SW 1271 (cell line): ENCODE measurements at places on chromosomes 1 and 21.
A peak's percentile ranks its signal among the peaks of the same experiment; 100 is the strongest.

GRCh38 chr1:152646656-152647055, 16.5 kb upstream of the LCE2D start:
- DNase-seq, result no peak

GRCh38 chr1:54456921-54457529, 50.8 kb upstream of the SSBP3 start:
- DNase-seq, result no peak

- DNase-seq, result no peak
Observed at GRCh38 chr21:42524341-42525028, 10.8 kb downstream of the SLC37A1 start.

- DNase-seq, result peak; percentile 64
Observed at GRCh38 chr21:17512253-17513213, at the start of gene CXADR. Gene CXADR, plus strand, starts transcription at chr21:17513043. Its CDS starts 87 bp downstream, at chr21:17513130.

DNA sequence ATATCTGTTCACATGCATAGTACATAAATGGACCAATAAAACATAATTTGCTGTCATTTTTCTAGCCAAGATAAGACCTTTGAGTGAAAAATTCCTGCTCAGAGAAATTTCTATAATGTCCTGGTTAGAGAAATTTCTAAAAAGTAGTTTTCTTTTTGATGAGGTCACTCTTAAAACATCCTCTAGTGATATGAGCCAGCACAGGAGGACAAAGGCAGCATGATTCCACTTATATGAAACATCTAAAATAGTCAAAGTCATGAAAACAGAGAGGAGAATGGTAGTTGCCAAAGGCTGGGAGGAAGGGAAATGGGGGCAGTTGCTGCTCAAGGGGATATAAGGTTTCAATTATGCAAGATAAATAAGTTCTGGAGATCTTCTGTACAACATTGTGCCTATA, 239.4 kb downstream of the BACH1 start:
- no peak for DNase-seq

- DNase-seq, result no peak
Observed at GRCh38 chr1:35560256-35561225, 2.9 kb downstream of the NCDN start.

- no peak for DNase-seq
Observed at GRCh38 chr1:5650283-5651026, 341.8 kb downstream of the NPHP4 start.

DNA sequence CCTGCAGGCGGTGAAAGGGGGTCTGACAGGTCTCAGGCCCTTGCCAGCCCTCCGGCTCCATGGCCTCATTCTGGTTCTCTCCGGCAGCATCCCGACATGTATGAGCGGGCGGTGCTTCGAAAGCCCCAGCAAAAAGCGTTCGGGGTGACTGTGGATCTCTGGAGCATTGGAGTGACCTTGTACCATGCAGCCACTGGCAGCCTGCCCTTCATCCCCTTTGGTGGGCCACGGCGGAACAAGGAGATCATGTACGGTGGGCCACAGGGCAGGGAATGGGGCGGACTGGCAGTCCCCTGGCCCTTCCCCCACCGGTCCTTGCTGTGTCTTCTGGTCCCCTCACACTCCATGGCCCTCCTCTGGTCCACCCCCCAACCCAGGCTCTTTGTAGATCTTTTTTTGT, 6.3 kb downstream of the IKBKE start:
- DNase-seq, result no peak

GRCh38 chr1:218667781-218668516, 322.8 kb downstream of the TGFB2 start:
- DNase-seq, result no peak

- no peak for DNase-seq
Observed at GRCh38 chr1:22611530-22611947, 24.9 kb upstream of the C1QA start.

GRCh38 chr21:33299181-33299752, 25.5 kb upstream of the IFNAR1 start:
- no peak for DNase-seq

GRCh38 chr21:36059823-36060158, 535 bp downstream of the SETD4 start:
- peak; percentile 41 for DNase-seq

GRCh38 chr1:39006726-39007645, 15.9 kb downstream of the AKIRIN1 start:
- DNase-seq, result no peak

DNA sequence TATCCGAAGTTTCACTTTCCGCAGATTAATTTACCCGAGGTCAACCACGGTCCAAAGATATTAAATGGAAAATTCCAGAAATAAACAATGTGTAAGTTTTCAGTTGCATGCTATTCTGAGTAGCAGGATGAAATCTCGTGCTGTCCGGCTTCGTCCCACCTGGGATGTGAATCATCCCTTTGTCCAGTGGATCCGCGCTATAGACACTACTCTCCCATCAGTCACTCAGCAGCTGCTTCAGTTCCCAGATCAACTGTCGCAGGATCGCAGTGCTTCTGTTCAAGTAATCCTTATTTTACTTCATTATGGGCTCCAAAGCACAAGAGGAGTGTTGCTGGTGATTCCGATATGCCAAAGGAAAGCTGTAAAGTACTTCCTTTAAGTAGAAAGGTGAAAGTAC, 8.3 kb upstream of the LRP8 start:
- DNase-seq, result no peak

GRCh38 chr1:80462006-80462405, 1338.7 kb upstream of the ADGRL2 start:
- DNase-seq, result no peak

- no peak for DNase-seq
Observed at GRCh38 chr1:64163431-64163830, 40.0 kb upstream of the UBE2U start.

- DNase-seq, result no peak
Observed at GRCh38 chr1:99758073-99758511, 8.3 kb downstream of the FRRS1 start.

- no peak for DNase-seq
Observed at GRCh38 chr1:93051961-93052360, 27.1 kb upstream of the MTF2 start.

- no peak for DNase-seq
Observed at GRCh38 chr1:156509424-156510034, 9.0 kb upstream of the MEF2D start.

DNA sequence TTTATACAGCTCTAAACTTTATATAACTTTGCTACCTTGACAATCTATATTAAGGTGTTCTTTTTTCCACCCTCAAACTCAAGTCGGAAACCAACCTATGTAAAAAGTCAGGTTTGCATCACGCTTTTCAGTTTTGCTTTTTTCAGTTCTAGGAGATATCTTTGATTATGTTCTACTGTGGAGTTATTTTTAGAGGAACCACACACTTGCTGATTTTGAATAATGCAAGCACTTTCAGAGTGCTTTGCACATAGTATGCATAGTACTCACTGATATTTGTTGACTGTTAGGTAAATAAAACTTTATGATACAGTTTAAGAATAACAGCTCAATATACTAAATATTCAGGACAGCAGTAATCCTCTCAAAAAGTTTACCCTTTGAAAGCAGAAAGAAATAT, 564.2 kb upstream of the ZRANB2 start:
- no peak for DNase-seq

DNA sequence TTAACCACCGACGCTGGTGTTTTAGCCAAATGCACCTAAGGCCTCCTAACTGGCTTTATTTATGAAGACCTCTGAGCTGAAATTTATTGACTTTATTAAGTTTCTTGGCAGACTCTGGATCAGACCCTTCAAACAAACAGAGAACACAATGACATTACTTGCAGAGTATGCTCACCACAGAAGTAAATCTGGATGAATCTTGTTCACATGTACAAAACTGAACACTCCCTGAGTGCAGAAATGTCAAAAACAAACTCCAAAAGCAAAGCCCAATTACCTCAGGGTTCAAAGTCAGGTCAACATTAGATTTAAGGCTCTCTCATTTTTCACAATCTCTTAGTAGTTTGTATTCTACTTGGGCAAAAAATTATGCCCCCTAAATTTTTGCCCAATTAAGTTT, 218.6 kb downstream of the SLC45A1 start:
- DNase-seq, result no peak

GRCh38 chr21:37655611-37656300, 260.5 kb downstream of the KCNJ6 start:
- no peak for DNase-seq

DNA sequence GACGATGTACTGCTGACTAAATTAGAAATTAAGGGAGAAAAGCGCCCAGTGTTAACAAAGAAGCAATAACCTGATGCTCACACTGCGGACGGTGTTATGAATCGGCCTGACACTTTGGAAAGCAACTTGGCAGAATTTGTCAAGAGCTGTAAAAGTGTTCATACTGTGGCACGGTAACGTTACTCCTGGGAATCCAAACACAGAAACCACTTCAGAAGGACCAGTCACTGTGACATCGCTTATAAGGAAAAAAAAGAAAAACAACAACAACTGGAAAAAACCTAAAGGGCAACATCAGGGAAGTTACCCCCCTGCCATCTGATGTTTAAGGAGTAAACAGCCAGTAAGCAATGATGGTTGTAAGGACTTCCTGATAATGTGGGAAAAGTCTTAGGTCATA, 27.7 kb downstream of the CAPZB start:
- DNase-seq, result no peak
